ENCODE measurements at places on chromosomes 4 and X. TPM values are rescaled to one million over a fixed set of nuclear protein-coding genes. Genes with fewer than 3 reads are reported as not detected.

GRCh38 chr4:12770351-12770750, 713.8 kb downstream of the RAB28 start:
- no peak for DNase-seq

DNA sequence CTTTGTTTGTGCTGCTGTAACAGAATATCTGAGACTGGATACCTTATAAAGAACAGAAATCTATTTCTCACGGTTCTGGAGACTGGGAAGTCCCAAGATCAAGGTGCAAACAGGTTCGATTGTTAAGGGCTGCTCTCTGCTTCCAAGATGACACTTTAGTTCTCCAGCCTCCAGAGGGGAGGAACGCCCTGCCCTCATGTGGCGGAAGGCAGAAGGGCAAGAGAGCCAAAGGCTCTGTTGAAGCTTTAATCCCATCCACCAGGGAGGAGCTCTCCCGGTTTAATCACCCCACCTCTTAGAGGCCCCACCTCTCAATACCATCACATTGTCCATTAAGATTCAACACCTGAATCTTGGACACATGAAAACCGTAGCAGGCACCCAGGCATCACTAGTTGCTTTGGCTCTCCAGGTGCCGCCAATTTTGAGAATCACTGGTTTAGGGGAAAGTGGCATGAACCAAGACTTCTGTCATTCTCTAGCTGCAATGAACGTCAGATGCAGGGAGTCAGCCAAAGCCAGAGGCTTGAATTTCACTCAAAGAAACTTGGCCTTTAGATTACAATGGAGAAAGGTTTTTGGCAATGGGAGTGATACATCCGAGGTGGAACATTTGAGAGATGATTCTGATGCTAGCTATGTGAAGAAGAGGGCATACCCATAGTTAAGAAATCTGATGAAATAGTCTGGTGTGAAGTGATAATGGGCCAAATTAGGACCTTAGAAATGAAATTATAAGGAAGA, 15.7 kb downstream of the FHL1 start:
- DNase-seq: peak; percentile 60

DNA sequence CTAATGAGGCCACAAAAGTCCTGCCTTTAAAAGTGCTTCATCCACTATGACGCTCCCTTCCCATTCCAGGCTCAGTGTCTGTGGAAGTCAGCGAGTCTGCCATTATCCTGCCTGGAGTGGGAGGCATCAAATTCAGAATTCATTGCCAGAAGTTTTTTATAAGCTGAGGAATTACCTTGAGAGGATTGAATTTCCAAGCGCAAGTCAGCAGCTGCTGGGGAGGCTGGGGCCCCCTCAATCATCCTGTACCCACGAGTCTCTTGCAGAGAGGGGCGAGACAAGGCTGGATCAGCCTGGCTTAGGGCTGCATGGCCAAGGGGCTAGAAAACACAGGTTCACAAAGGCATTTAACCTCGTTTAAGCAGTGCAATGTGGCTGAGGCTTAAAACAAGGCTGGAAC, 170.5 kb upstream of the NOCT start:
- DNase-seq: no peak

DNA sequence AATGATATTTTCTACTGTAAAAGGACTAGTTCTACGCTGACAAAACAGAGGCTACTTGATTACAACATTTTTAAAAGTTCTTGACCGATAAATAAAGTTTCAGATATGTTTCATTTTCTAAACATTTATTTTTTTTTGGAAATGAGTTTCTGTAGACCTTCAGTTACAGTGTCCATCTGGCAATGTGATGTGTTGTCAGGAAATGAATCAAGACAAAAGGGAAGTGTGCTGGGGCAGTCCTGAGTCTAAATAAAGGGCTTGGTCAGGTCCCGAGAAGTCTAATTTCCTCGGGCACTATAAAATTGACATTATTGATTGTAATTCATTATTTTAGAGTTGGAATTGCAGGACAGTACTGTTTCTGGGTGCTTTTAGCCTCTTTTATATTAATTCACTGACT, 57.0 kb upstream of the FTHL17 start:
- DNase-seq: no peak

GRCh38 chrX:106707771-106708454, 18.6 kb upstream of the RNF128 start:
- peak; percentile 49 for DNase-seq

GRCh38 chr4:164847967-164848649, 28.9 kb upstream of the APELA start:
- DNase-seq: no peak

GRCh38 chrX:78109458-78109857, 5.4 kb downstream of the PGK1 start:
- DNase-seq: no peak

DNA sequence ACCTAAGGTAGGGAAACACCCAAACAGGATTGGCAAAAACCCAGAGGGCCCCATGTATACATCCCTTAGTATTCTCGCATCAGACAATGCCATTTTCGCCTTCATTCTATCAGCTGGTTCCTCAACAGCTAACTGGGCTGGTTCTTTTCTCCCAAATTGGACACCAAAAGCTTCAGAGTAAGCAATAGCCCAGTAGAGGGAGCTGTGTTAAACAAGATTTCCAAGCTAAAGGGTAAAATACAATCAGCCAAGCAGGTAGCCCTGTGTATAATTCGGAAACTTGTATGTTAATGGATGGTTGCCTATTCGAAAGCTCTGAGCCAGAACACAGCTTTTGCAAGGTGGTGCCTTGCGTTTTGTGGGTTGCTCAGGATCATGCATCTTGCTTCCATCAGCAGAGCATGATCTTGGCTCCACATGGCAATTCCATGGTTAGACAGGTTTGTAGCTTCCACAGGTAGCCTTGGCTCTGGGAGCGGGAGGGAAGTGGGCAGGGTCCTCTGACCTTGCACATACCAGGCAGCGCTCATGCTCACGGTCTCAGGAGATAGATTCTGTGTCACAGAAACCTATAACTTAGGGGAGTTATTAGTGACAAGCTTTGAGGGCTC, 115.2 kb upstream of the LNX1 start:
- peak; percentile 47 for DNase-seq

DNA sequence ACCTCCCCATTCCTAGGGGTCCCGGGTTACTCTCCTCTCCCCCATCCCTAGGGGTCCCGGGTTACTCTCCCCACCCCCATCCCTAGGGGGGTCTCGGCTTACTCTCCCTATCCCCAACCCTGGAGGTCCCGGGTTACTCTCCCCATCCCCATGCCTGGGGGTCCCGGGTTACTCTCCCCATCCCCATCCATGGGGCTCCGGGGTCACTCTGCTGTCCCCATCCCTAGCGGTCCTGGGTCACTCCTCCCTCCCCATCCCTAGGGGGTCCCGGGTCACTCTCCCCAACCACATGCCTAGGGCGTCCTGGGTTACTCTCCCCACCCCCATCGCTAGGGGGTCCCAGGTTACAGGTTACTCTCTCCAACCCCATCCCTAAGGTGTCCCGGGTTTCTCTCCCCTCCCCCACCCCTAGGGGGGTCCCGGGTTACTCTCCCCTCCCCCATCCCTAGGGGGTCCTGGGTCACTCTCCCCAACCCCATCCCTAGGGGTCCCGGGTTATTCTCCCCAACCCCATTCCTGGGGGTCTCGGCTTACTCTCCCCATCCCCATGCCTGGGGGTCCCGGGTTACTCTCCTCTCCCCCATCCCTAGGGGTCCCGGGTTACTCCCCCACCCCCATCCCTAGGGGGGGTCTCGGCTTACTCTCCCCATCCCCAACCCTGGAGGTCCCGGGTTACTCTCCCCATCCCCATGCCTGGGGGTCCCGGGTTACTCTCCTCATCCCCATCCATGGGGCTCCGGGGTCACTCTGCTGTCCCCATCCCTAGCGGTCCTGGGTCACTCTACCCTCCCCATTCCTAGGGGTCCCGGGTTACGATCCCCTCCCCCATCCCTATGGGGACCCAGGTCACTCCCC, 821 bp downstream of the ASMTL start:
- DNase-seq: no peak

DNA sequence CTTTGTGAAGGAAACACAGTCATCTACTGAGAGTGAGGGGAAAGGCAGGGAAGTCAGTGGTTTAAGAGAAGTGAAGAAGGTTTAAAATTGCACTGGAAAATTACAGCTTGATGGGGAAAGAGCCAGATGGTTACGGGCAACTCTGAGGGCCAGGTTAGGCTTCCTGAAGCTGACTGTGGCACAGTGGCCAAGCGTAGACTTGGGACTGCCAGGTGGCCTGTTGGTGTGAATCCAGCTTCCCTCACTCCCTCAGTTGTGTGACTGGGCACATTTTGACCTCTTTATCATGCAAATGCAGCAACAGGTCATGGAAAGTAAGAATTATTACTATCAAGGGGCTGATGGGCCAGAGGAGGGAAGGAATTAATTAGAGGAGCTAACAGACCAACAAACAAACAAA, 390.1 kb downstream of the UNC5C start:
- DNase-seq: no peak

GRCh38 chrX:114344756-114345349, 239.0 kb upstream of the HTR2C start:
- peak; percentile 39 for DNase-seq

DNA sequence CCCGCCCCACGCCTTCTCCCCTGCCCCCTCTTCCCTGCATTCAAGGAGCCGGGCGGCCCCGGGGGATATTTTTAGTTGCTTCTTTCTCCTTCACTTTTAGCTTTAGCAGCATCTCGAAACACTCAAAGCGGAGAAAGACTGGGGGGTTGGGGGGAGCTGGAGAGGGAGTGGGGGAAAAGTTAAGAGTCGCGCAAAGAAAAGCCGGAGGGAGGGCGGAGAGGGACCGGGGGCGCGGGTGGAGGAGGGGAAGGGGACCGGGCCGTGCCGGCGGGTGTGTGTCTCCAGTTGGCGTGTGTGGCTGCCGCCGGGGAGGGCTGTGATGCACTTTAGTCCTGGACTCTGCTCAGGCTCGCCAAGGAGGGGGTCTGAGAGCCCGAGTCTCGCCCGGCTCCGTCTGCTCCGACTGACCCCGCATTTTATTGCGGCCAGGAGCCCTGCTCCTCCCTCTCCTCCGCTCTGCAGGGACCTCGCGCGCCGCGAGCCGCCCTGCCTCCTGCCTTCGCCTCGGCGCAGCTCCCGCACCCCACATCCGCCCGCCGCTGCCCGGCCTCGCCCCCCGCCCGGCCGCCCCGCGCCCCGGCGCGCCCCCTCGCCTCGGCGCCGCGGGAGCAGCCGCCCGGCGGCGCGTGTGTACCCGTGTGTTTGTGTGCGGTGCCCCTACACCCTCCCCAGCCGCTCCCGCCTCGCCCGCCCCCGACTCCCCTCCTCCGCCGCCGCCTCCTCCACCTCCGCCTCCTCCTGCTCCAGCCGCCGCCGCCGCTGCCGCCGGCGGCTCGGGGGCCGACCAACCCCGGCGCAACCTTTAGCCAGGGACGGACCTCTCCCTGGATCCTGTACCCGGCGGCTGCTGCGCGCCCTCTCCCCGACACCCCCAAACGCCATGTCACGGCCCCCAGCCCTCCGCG, 1.4 kb downstream of the ZNF827 start:
- peak; percentile 53 for DNase-seq

DNA sequence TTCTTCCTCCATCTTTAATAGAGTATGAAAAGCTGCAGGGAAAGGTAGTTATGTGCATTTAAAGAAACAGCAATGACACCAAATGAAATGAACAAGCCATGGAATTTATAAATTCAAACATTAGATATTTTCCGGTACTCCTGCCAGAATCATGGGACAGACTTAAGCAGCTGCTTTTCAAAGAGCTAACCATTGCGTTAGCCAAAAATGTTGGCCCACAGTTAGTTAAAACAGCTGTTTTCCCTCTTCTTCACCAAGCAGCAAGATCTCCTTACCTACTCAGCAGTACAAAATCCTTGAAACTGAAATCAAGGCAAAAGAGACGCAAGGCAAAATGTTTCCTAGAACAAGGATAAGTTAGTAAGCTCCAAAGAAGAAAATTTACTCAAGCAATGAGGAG, 64.0 kb downstream of the MANBA start:
- DNase-seq: no peak

GRCh38 chr4:83025563-83025962, 9.4 kb upstream of the COPS4 start:
- DNase-seq: no peak

GRCh38 chr4:97866821-97867556, 276.3 kb downstream of the STPG2 start:
- no peak for DNase-seq

DNA sequence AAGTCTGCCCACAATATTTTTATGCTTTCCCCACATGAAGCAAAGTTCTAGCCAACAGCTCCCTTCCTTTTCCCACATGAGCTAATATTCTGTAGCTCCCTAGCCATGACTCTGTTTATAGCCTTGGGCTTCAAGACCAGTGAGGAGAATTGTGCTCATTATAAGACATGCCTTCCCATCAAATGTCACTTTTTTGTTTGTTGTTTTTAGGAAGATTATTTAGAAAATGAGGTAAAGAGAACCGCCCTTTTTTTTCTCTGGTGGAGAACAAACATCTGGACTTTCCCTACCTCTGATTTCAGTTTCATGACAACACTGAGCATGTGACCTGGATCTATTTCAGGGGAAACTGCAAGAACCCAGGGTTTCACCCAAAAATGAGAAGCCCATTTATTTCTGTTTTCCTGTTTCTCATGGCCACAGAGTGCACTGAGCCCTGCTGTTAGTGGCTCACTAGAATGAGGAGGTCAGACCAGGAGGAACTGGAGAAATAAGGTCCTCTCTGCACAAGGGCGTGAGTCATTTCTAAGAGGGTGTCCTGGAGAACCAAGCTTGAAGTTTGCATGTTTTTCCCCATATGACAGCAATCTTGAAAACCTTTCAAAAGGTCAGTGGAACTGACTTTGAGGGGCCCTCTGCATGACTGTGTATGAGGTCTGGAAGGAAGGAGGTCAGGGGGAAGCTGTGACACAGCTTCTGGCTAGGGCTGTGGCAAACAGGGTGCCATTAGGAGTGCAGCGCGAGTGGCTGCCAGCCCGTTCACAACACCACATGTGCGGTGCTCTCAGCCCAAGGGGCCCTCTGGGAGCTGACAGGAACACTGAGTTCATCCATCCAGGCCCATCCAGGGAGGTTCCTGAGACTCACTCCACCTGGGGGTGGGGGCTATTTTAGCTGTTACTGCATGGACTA, 55.2 kb downstream of the CHST7 start:
- peak; percentile 9 for DNase-seq

DNA sequence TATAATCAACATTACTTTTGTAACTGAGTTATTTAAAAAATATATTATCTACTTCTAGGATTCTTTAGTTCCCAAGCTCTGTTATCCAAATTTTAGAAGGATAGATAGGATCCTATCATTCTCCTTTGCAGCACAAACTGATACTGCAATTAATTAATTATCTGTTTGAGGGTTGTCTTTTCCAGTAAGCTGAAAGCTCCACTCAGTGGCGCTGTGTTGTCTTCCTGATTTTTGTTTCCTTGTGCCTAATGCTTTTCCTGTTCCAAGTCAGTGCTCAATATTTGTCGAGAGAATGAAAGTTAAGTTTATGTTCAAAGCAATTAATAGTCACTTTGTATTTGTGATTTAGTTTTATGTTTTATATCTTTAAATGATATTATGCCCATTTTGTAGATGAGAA, 107.4 kb upstream of the ANK2 start:
- DNase-seq: no peak

- DNase-seq: no peak
Measured at GRCh38 chr4:181908168-181908567, 335.0 kb upstream of the TENM3 start.

Gene EGF
- 10.3 TPM for total RNA-seq

Gene FUNDC1
- total RNA-seq: 31.9 TPM

Gene BMPR1B
- 5.9 TPM for total RNA-seq

Gene IRAK1
- total RNA-seq: 50.0 TPM

Gene FHIP1A
- total RNA-seq: 5.5 TPM

Gene STPG2
- not detected for total RNA-seq

Gene IL2RG
- not detected for total RNA-seq

Gene BEX5
- 1.3 TPM for total RNA-seq

Gene SPOCK3
- total RNA-seq: not detected

Gene BEX4
- total RNA-seq: 0.68 TPM

Gene CT47B1
- total RNA-seq: not detected

Gene XAGE2
- not detected for total RNA-seq

Gene CA5B
- 4.5 TPM for total RNA-seq

Gene TRPC5OS
- total RNA-seq: 0.33 TPM

Gene CDKL2
- 0.02 TPM for total RNA-seq
